Bronchial epithelial cell (primary cell): ENCODE measurements at places on chromosomes 2 and 18. TPM values are rescaled to one million over a fixed set of nuclear protein-coding genes. Genes with fewer than 3 reads are reported as not detected.

CWC22 gene
- total RNA-seq = 13.4 and 19.6 TPM in 2 replicates

SP3 gene
- 87.7 and 104 TPM in 2 replicates for total RNA-seq

SCN9A gene
- 8.4 and 14.0 TPM in 2 replicates for total RNA-seq

TMEM178A gene
- total RNA-seq = 0.26 and 0.51 TPM in 2 replicates

LHCGR gene
- total RNA-seq = not detected in 2 replicates

NT5DC4 gene
- not detected in 2 replicates for total RNA-seq

SERPINB7 gene
- 25.0 and 46.6 TPM in 2 replicates for total RNA-seq

IL1A gene
- 53.5 and 82.7 TPM in 2 replicates for total RNA-seq

FN1 gene
- 53.8 and 83.2 TPM in 2 replicates for total RNA-seq

ZNF892 gene
- 5.8 and 5.9 TPM in 2 replicates for total RNA-seq

MATN3 gene
- total RNA-seq = 0.26 and 1.0 TPM in 2 replicates

ZSCAN30 gene
- 10.0 and 16.5 TPM in 2 replicates for total RNA-seq

ANKRD30BL gene
- total RNA-seq = not detected in 2 replicates

ACOXL gene
- total RNA-seq = not detected in 2 replicates

NOP58 gene
- total RNA-seq = 59.3 and 79.5 TPM in 2 replicates

LBX2 gene
- total RNA-seq = 0.53 and 0.77 TPM in 2 replicates

SH3RF3 gene
- total RNA-seq = under 0.01 and 0.51 TPM in 2 replicates

CTAGE1 gene
- under 0.01 TPM in 1 of 2 replicates, not detected in the other for total RNA-seq

UBR3 gene
- total RNA-seq = 18.4 and 19.8 TPM in 2 replicates

TUBA4B gene
- total RNA-seq = not detected in 2 replicates

DNER gene
- 0.51 and 1.8 TPM in 2 replicates for total RNA-seq

PLB1 gene
- total RNA-seq = 1.5 and 1.6 TPM in 2 replicates

RAMP1 gene
- 2.1 and 2.3 TPM in 2 replicates for total RNA-seq

RTP5 gene
- total RNA-seq = not detected in 2 replicates

PDE11A gene
- not detected in 2 replicates for total RNA-seq

DNAJC5G gene
- total RNA-seq = not detected in 2 replicates

ERBB4 gene
- total RNA-seq = under 0.01 TPM in 2 replicates

NEUROD1 gene
- not detected in 2 replicates for total RNA-seq

EVA1A gene
- 4.6 and 5.8 TPM in 2 replicates for total RNA-seq

NFATC1 gene
- 0.53 and 1.7 TPM in 2 replicates for total RNA-seq

REG1B gene
- total RNA-seq = not detected in 2 replicates

IL37 gene
- total RNA-seq = not detected in 2 replicates

GKN1 gene
- not detected in 2 replicates for total RNA-seq

CYRIA gene
- total RNA-seq = 0.79 and 4.1 TPM in 2 replicates

SESTD1 gene
- total RNA-seq = 15.3 and 20.5 TPM in 2 replicates

FASTKD2 gene
- total RNA-seq = 41.3 and 46.7 TPM in 2 replicates

SERPINB3 gene
- 22.4 and 165 TPM in 2 replicates for total RNA-seq

TMX3 gene
- 35.8 and 40.2 TPM in 2 replicates for total RNA-seq

IL1R1 gene
- total RNA-seq = 1.6 and 3.1 TPM in 2 replicates

SNED1 gene
- 0.26 and 0.38 TPM in 2 replicates for total RNA-seq

STAM2 gene
- 32.1 and 33.4 TPM in 2 replicates for total RNA-seq

SPP2 gene
- not detected in 2 replicates for total RNA-seq

ZBTB7C gene
- under 0.01 and 1.2 TPM in 2 replicates for total RNA-seq

POTEC gene
- total RNA-seq = under 0.01 TPM in 1 of 2 replicates, not detected in the other

UGT1A6 gene
- 12.9 and 43.0 TPM in 2 replicates for total RNA-seq

TTN gene
- under 0.01 TPM in 2 replicates for total RNA-seq

TMEM163 gene
- total RNA-seq = not detected in 2 replicates

KCNE4 gene
- total RNA-seq = under 0.01 and 0.26 TPM in 2 replicates

GNLY gene
- total RNA-seq = not detected in 2 replicates
